CD8-positive, alpha-beta memory T cell (primary cell): ENCODE measurements at places on chromosomes 1 and 21. TPM values are rescaled to one million over a fixed set of nuclear protein-coding genes. Genes with fewer than 3 reads are reported as not detected.

Gene C1orf74
- total RNA-seq: 2.2 TPM

Gene KCNJ9
- total RNA-seq: 0.04 TPM

Gene A3GALT2
- total RNA-seq: not detected

Gene DMRTA2
- not detected for total RNA-seq

Gene YRDC
- total RNA-seq: 72.4 TPM

Gene FGR
- 1.8 TPM for total RNA-seq

Gene C1orf94
- not detected for total RNA-seq

- no peak for DNase-seq
- no peaks in the 10 kb centered on the region for H3K36me3 ChIP-seq
- no peak overlapping the region for H3K27ac ChIP-seq
- no peaks in the 10 kb centered on the region for H3K4me1 ChIP-seq
Observed at GRCh38 chr1:19321071-19321470, 8.9 kb downstream of the SLC66A1 start.

GRCh38 chr1:108801101-108801500, 54.6 kb downstream of the STXBP3 start:
- H3K36me3 ChIP-seq: peaks cover 25% of the 10 kb centered on the region
- no peaks in the 10 kb centered on the region for H3K4me1 ChIP-seq
- H3K27me3 ChIP-seq: no peaks in the 10 kb centered on the region

DNA sequence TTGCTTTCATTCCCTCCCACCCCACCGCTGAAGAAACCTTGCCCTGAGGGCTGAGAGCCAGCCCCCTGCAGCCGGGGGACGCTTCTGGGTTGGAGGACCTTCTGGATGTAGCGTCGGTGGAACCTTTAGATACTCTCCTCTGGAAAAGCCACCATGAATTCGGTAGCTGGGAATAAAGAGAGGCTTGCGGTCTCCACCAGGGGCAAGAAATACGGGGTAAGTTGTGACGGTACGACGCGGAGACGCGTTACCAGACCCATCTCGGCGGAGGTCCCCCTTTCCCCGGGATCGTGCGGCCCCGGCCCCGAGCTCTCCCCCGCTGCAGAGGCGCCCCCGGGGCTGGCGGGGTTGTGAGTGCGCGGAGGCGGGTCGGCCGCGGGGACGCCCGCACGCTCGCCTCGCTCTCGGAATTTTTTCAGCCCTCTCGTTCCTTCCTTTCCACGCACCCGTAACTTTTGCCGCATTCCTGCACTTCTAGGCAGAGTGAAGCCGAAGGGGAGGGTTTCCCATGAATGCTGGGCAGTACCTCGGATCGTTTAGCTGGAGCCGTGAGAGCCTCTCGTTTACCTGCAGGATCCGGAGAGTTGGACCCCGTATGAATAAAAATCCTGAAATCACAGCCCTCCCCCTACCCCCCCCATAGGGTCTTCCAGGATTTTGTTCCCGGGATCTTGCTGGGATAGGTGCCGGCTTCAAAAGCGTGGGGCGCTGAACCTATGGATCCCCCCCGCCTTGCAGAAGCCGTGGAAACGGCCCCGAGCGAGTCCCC, 671 bp downstream of the KIF26B start:
- H3K4me1 ChIP-seq: peaks cover 23% of the 10 kb centered on the region
- peak overlapping the region; percentile 61 for H3K4me3 ChIP-seq
- no peaks in the 10 kb centered on the region for H3K36me3 ChIP-seq
- H3K27me3 ChIP-seq: peaks cover 30% of the 10 kb centered on the region
- no peak for DNase-seq

GRCh38 chr1:4140821-4141220, 240.7 kb upstream of the C1orf174 start:
- DNase-seq: no peak
- H3K27me3 ChIP-seq: no peaks in the 10 kb centered on the region
- H3K36me3 ChIP-seq: no peaks in the 10 kb centered on the region
- H3K4me1 ChIP-seq: no peaks in the 10 kb centered on the region

- no peaks in the 10 kb centered on the region for H3K36me3 ChIP-seq
- no peak overlapping the region for H3K4me3 ChIP-seq
- no peaks in the 10 kb centered on the region for H3K27me3 ChIP-seq
- DNase-seq: no peak
- no peak overlapping the region for H3K27ac ChIP-seq
- H3K4me1 ChIP-seq: peaks cover 12% of the 10 kb centered on the region
Observed at GRCh38 chr1:51612447-51612961, 4.4 kb upstream of the OSBPL9 start.

GRCh38 chr21:39714331-39714730, 30.7 kb upstream of the IGSF5 start:
- no peaks in the 10 kb centered on the region for H3K4me1 ChIP-seq
- DNase-seq: no peak

- H3K36me3 ChIP-seq: no peaks in the 10 kb centered on the region
- no peak for DNase-seq
- H3K27me3 ChIP-seq: no peaks in the 10 kb centered on the region
- no peak overlapping the region for H3K4me3 ChIP-seq
- no peak overlapping the region for H3K27ac ChIP-seq
- peaks cover 35% of the 10 kb centered on the region for H3K4me1 ChIP-seq
Observed at GRCh38 chr1:101139130-101139529, 97.7 kb upstream of the S1PR1 start.

DNA sequence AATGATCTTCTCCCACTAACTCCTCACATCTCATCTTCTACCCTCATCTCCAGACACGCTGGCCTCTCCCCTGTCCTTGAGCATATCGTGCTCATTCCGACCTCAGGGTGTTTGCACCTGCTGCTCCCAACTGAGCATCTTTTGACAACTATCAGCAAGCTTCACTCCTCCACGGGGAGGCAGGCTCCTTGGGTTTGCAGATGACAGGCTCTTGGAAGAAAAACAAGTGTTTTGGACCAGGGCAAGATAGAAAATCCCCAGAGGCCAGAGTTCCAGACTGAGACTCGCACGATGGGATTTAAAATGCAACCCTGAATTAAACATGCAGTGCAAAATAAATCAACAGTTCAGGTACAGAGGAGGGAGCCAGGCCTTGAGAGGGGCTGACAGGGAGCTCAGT, 246.7 kb downstream of the PTPRU start:
- no peak for DNase-seq
- H3K36me3 ChIP-seq: no peaks in the 10 kb centered on the region
- no peak overlapping the region for H3K27ac ChIP-seq
- H3K4me1 ChIP-seq: no peaks in the 10 kb centered on the region

DNA sequence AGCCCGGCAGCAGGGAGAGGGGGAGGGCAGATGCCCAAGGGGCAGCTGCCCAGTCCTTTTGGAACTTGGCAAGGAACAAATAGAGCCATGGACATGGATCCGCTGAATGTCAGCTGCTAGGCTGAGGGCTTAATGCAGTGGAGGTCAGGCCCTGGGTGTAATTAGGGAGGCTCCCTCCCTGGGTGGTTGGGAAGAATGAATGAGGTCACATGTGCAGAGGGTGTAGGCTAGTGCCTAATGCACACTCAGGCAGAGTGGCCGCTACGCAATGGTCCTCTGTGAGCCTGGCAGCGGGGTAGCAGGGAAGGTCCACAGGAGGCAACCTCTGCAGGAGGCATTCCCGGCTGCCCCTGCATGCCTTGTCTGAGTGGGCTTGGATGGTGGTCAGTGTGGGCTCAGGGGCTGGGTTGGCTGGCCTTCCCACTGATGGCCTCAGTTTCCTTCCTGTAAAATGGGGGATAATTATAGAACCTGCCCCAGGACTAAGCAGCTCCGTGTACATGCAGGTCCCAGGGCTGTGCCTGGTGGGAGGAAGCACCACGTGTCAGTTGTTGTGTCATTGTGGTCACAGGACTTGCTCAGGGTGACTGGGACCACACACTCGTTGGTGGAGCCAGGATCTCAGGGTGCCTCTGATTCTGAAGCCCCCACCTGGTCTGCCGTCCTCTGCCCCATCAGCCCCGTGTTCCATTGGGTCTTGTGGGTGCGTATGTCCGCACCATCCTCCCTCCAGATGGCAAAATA, 81.6 kb upstream of the ACTL8 start:
- no peaks in the 10 kb centered on the region for H3K36me3 ChIP-seq
- DNase-seq: no peak
- H3K27me3 ChIP-seq: no peaks in the 10 kb centered on the region
- no peak overlapping the region for H3K27ac ChIP-seq
- no peak overlapping the region for H3K4me3 ChIP-seq

DNA sequence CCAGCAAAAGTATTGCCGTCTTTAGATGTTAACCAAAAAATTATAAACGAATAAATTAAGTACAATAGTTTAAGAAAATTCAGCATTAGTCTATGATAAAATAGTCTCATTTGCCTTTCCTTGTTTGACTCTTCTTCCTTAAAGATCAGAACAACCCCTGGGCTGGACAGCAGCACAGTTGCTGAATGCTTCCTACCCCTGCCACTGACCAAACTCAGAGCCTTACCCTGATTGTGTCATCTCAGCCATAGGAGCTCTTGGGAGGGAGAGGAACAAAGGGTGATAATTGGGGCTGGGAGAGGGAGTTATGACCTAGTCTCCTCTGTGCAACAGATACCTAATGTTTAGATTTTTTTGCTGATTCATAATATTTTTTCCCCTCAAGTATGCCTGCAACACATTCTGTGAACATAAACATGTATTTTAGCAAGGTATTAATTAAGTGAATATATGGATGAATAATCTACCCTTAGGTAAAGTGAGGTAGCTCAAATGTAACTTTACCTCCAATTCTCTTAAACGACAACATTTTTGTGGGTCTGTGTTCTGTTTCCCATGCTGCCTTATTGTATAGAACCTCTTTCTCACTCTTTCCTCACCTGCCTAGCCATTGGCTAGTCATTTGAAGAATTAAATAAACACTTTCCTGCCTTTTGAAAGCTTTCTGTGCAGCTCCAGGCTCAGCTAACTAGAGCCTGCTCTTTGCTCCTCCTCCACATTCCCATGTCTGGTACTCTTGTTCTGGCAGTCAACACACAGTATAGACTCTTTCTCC, 46.1 kb downstream of the FGGY start:
- no peak for DNase-seq
- no peak overlapping the region for H3K4me3 ChIP-seq
- no peaks in the 10 kb centered on the region for H3K36me3 ChIP-seq

DNA sequence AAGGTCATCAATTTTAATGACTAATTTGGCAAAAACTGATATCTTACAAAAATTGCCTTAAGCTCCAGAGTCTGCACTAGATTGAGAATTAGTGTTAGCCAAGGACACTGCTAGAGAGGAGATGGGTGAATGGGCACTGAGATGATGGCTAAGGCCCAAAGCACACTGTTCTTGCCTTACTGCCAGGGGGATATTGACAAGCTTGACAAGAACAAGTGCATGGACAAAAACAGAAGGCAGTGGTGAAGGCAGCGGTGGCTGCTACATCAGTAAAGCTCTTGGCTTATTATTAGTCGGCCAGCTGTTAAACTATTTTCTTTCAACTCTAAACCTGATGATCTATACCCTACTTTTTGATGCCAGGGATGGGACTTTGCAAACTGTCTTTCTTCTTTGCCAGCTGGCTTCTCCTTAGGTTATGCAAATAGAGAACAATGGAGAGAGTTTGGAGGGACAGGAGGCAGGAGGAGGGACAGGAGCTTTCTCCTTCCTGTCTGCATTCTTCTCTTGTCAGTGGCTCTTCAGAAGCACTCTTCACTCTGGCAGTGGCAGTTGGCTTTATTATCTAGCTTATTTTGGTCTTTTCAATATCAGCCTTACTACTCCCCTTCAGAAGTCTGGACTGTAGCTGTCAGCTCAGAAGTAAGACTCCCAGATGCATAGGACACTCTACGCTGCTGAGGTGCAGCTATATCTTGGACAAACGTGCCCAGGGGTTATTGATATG, 853.5 kb upstream of the TMPRSS15 start:
- no peaks in the 10 kb centered on the region for H3K27me3 ChIP-seq
- H3K27ac ChIP-seq: no peak overlapping the region
- no peak for DNase-seq
- no peak overlapping the region for H3K4me3 ChIP-seq
- H3K4me1 ChIP-seq: no peaks in the 10 kb centered on the region
- no peaks in the 10 kb centered on the region for H3K36me3 ChIP-seq

DNA sequence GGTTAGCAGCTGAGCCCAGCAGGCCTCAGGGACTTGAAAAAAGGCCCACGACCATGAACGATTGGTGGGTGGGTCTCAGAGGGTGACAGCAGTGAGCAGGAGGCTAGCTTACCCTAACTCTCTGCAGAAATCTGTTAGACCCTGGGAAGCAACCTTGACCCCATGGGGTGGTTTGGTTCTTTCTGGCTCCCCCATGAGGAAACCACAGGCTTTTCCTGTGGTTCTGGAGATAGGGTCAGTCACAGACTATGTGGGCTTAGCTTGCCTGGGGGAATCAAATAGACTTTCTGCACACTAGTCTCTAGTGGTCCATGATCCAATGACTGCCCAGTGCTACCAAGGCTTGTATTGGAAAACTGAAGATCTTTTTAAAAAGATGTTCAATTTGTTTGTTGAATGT, 118.1 kb downstream of the PLXNA2 start:
- no peaks in the 10 kb centered on the region for H3K36me3 ChIP-seq
- no peak overlapping the region for H3K4me3 ChIP-seq
- no peak overlapping the region for H3K27ac ChIP-seq
- no peaks in the 10 kb centered on the region for H3K4me1 ChIP-seq

DNA sequence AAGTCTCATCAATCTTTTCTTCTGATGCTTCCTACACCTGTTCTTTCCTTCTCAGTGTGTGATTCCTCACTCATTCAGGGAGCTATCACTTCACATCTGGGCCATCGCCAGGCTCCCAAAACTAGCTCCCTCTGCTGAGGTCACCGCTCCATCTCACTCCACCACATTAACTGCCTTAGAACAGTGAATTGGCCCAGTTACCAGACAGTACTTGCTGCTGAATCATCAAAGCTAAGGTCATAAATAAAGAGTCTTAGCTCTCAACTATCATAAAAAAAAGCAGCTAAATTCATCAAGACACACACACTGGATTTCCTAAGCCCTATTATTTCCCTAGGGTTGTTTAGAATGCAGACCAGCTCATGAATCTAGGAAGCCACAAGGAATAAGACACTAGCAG, 18.8 kb upstream of the SRM start:
- no peaks in the 10 kb centered on the region for H3K4me1 ChIP-seq
- H3K4me3 ChIP-seq: no peak overlapping the region
- H3K27ac ChIP-seq: no peak overlapping the region
- DNase-seq: no peak

DNA sequence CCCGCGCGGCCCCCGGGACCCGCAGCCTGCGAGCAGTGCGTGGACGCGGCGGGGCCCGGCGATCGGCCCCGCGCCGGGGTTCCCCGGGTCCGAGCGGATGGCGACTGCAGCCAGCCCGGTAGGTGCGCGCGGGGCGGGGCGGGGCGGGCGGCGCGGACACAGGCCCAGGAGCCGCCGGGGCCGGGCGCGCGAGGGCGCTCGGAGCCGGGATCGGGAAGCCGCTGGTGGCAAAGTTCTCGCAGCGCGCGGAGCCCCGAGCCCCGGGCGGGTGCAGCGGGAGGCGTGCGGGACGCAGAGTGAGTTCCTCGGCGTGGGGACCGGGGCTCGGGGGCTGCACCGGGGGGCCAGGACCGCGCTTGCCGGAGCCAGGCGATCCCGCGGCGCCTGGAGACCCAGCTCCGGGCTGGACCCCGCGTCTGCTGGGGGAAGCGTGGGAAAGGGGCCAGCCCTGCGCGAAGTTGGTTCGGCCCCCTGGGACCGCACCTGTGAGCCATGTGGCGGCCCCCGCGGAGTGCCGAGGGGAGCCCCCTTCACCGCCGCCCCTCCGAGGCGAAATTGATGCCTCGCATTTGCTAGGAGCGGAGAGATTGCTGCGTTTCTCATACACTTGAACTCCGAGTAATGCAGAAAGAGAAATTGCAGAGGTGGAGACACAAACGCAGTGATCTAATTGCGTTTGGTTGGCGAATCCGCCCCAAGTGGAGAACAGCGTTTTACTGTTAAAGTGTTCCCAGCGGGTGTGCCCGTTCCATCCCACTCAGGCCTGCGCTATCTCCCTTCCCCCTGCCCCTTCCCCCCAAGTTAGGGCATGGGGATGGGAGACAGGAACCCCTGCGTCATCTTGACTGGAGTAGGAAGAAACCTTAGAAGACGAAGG, 228.9 kb upstream of the TMEM51 start:
- no peak overlapping the region for H3K4me3 ChIP-seq
- H3K27me3 ChIP-seq: peaks cover 6% of the 10 kb centered on the region
- H3K27ac ChIP-seq: no peak overlapping the region
